ENCODE measurements at places on chromosomes 13 and 19. TPM values are rescaled to one million over a fixed set of nuclear protein-coding genes. Genes with fewer than 3 reads are reported as not detected.

The SYT3 gene
- 0.71 TPM for total RNA-seq

The ZNF772 gene
- 1.3 TPM for total RNA-seq

The HCN2 gene
- 35.3 TPM for total RNA-seq

The RNF225 gene
- 0.08 TPM for total RNA-seq

The NBEA gene
- 2.0 TPM for total RNA-seq

The GDF15 gene
- total RNA-seq = 24.9 TPM

The POU2F2 gene
- 0.43 TPM for total RNA-seq

The RFPL4AL1 gene
- total RNA-seq = not detected

The KLF2 gene
- 27.0 TPM for total RNA-seq

The GAPDHS gene
- total RNA-seq = not detected

The ERICH6B gene
- total RNA-seq = not detected

The ZNF20 gene
- total RNA-seq = 0.08 TPM

The CACNG7 gene
- 8.0 TPM for total RNA-seq

The RFPL4A gene
- 0.84 TPM for total RNA-seq

The FLT3LG gene
- total RNA-seq = 1.4 TPM

The OR10H1 gene
- not detected for total RNA-seq

The DKKL1 gene
- total RNA-seq = 0.33 TPM

The PEG3 gene
- total RNA-seq = not detected

The TBXA2R gene
- total RNA-seq = 0.99 TPM

The KRTDAP gene
- not detected for total RNA-seq
